ENCODE measurements at places on chromosomes 7 and 10.

GRCh38 chr7:136884492-136884891 lies 16.0 kb downstream of the CHRM2 start:
- no peak for DNase-seq

- DNase-seq = no peak
Observed at GRCh38 chr10:9238041-9238440, 1183.6 kb downstream of the GATA3 start.

DNA sequence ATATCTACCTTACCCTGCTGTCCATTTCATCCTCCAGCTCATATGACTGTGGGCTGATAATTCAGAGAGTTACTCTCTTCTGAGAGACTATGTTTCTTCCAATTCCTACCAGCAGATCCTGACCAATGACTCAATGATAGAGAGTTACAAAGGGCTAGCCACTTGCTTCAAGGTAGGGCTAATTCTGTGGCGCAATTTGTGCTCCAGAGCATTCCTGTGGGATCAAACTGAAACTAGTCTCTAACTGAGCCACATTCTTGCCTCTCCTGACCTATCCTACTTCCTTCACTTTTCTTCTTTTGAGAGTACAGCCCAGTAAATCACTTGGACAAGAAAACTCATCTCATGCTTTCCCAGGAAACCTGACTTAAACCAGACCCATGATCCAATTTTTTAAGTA lies 17.9 kb upstream of the ASZ1 start:
- no peak for DNase-seq

DNA sequence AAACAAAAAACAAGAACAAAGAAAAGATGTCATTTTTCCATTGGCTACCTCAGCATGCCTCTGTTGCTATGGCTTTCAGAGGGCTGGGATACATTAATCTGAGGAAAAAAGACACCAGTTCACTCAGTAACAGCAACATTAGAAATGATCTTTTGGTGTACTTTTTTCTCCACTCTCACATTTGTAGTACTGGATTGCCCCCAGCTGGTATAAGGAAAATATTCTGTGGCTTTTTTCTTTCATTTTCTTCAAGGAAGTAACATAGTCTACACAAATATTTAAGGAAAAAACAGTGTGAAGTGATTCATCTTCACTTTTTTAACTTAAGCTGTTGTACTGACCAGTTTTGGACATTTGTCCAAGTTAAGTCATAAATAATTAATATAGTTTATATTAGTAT lies 482.3 kb downstream of the SORCS1 start:
- no peak for DNase-seq

DNA sequence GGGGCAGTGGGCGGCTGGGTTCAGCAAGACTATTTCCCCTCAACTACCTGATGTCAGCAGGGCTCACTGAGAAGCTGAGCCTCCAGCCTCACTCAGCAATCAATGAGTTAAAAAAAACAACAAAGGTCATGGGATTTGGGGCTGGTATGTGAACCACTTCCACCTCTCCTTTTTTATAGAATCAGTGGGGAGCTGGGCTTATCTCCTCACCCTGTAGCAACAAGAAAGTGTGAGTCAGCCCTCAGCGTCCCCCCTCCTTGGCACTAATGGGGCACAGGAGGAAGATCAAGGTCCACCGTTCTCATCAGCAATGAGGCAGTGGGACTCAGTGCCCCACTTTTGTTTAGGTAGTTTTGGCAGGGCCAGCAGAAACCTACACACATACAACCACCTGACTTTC lies 823.5 kb upstream of the POM121L12 start:
- no peak for DNase-seq

Data from lung microvascular endothelial cell (primary cell).